A549 treated with AZD2906 at 1 μM for 4 hours (cell line): ENCODE measurements at places on chromosomes 6 and 20. TPM values are rescaled to one million over a fixed set of nuclear protein-coding genes. Genes with fewer than 3 reads are reported as not detected.

CTSZ gene
- total RNA-seq: 155 to 197 TPM (median 192 TPM) in 5 replicates

SRMS gene
- 0.06 to 0.25 TPM (median 0.09 TPM) in 5 replicates for total RNA-seq

SESN1 gene
- total RNA-seq: 9.4 to 10.8 TPM (median 10.8 TPM) in 5 replicates

ENPP5 gene
- total RNA-seq: 0.04 TPM in 1 of 5 replicates, not detected in the others

MOG gene
- total RNA-seq: not detected in 5 replicates

BNIP5 gene
- total RNA-seq: 0.02 to 0.05 TPM (median 0.02 TPM) in 4 of 5 replicates, not detected in the other

HLA-DOB gene
- 0.05 to 0.14 TPM (median 0.12 TPM) in 4 of 5 replicates, not detected in the other for total RNA-seq

SNHG17 gene
- 178 to 218 TPM (median 201 TPM) in 5 replicates for total RNA-seq
